ENCODE measurements at places on chromosomes 1 and 21. TPM values are rescaled to one million over a fixed set of nuclear protein-coding genes. Genes with fewer than 3 reads are reported as not detected.

ANXA9 gene
- not detected for total RNA-seq

- no peak for DNase-seq
Measured at GRCh38 chr1:117341123-117341522, 26.1 kb upstream of the MAN1A2 start.

GRCh38 chr1:11955221-11955620 is 20.7 kb downstream of the PLOD1 start:
- no peak for DNase-seq

DNA sequence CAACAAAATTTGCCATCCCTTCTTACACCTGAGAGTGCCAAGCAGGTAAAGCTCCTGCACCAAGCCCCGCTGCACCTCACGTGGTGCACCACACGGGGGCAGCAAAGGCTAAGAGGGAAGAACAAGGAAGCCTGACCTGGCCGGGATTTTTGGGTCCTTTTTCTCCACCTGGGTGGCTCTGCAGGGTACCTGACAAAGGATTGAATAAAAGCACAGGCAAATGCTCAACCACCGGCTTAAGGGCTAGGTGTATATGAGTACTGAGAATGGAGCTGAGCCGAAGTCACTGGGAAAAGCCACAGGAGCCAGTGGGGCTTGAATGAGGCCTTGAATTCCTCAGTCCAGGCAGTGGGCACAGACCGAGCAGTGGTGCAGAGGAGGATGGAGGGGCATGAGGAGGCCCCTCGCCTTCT is 36.4 kb downstream of the ZNF697 start:
- peak; percentile 73 for DNase-seq

RIPPLY3 gene
- not detected for total RNA-seq

DNA sequence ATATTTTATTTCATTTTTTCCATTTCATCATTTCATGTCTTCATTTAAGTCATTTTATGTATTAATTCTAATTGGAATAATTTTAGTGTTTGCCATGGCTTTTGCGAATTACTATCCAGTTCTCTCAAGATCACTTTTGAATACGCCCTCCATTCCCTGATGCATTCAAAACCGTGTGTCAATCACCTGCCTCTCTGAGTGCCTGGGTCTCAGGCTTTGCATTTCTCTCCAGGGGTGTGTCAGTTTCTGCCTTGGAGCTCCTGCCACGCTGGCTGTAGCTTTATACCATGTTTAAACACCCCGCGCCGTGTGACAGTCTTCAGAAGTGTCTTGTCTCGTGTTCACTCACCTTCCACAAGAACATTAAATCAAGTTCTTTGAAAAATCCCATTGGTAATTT is 7.4 kb upstream of the DNMT3L start:
- DNase-seq, result no peak

DNA sequence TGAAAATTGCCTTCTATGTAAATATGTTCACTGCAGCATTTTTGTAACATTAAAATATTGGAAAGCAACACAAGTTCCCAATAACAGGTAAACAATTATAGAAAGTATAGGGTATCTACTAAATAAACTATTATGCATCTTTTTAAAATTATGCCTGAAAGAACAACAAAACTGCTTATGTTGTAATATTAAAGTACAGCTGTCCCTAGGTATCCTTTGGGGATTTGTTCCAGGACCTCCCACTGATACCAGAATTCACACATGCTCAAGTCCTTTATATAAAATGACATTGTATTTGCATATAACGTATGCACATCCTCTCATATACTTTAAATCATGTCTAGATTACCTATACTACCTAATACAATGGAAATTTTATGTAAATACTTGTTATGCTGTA is 121.8 kb upstream of the TNFSF4 start:
- DNase-seq, result no peak

FCRL2 gene
- not detected for total RNA-seq
